HFFc6 (cell line): ENCODE measurements at places on chromosomes 2 and 18. TPM values are rescaled to one million over a fixed set of nuclear protein-coding genes. Genes with fewer than 3 reads are reported as not detected.
A peak's percentile ranks its signal among the peaks of the same experiment; 100 is the strongest.

GRCh38 chr2:98897746-98898145 lies 38.3 kb downstream of the CRACDL start:
- DNase-seq = no peak

GRCh38 chr18:60585670-60586069 lies 213.1 kb upstream of the MC4R start:
- DNase-seq = no peak

SPEG gene
- 79.4 to 89.5 TPM (median 85.7 TPM) in 3 replicates for total RNA-seq

GRCh38 chr2:68837861-68838341 lies 33.3 kb downstream of the BMP10 start:
- no peak for DNase-seq

GRCh38 chr2:8368463-8368862 lies 313.4 kb upstream of the ID2 start:
- DNase-seq = no peak

- DNase-seq = no peak
These were observed 1.1 kb downstream of the GREB1 start for GRCh38 chr2:11534746-11535484.

UGT1A8 gene
- total RNA-seq = not detected in 3 replicates

- no peak for DNase-seq
These were observed 316.0 kb downstream of the SOX11 start for GRCh38 chr2:6008186-6008585.

DNA sequence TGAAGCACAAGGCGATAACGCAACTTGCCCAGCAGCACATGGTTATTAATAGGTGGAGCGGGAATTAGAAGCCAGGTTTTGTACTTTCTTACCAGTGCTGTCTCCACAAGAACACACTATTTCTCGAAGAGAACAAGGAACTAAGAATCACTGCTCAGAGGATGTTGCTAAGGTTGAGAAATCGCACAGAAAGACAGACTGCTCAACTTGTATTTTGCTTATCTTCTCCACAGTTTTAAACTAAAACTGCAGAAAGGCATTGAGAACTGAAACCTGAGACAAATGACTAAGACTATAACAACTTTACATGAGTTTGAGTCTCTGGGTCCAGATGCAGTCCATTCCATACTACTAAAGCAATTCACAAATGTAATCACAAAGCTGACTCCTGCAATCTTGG lies 6.2 kb downstream of the PRKD3 start:
- peak; percentile 46 for DNase-seq

RPS27A gene
- 871 to 878 TPM (median 872 TPM) in 3 replicates for total RNA-seq

DNA sequence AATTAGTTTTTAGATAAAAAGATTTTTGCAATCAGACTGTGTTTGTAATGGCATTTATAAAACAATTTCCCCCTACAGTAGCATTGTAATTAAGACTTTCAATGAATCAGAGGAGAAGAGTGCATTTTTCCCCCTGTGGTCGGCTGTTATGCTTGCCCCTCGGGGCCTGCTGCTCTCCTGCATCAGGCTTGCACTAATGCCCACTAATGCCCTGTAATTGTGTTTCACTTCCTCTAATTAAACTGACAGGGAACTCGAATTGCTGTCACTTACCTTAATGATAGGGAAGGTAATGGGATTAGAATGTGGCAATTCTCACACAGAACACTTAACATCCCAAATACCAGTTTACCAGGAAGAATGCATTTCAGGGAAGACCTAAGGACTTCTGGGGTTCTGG lies 61.2 kb upstream of the LRRTM1 start:
- DNase-seq = no peak

DNA sequence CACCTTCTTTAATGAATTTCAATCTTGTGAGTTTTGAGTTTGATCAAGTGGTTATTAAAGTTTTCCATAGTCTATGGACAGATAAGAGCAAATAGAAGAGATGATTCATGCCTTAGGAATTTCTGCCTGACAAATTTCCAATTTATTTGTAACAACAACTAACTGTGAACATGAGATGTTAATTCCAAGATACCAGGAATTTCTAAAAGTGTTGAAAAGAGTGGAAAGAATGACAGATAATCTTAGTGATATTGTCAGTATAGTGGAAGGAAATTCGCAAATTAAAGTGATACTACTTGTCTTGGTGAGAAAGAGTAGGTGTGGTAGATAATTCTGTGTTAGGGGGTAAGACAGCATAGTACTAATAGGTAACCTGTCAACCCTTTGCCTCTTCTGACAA lies 82.4 kb downstream of the AGPS start:
- peak; percentile 29 for DNase-seq

- DNase-seq = no peak
These were observed 69.7 kb downstream of the TPO start for GRCh38 chr2:1482981-1483380.

- DNase-seq = no peak
These were observed 253.4 kb downstream of the TMX3 start for GRCh38 chr18:68461481-68462018.

DNA sequence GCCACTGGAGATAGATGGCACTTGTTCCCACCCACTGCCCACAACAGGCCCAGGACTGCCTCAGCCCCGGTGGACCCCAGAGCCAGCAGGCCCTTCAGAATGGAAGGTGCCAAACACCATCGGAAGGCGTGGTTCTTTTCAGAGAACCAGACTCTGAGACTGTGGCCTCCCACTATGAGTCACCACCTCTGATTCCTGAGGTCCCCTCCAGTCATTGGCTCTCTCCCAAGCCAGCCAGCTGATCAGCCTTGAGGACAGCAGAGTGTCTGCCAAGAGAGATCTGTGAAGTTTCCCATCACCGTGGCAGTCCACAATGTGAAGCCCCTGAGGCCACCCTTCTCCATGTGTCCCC lies 10.4 kb upstream of the MAP3K2 start:
- DNase-seq = peak; percentile 91

TPO gene
- not detected in 3 replicates for total RNA-seq

DNA sequence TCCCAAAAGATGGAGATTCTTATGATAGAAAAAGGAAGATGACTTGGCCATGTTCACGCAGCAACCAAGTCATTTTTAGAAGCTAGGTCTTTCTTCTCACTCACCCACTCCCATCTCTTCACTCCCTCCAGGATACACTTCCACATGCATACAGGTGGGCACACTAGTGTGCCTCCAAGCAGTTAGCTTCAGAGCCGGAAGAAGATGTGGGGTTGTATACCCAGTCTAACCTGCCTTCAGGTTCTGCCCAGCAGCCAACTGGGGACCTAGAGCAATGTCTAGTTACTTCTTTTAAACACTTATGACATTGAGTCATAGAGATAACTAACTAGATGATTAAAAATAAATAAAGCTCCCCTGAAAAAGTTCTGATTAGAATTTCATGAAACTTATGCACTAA lies 21.8 kb upstream of the TANK start:
- DNase-seq = no peak

GRCh38 chr2:9939587-9940485 lies 11.7 kb upstream of the GRHL1 start:
- DNase-seq = no peak

IL1R1 gene
- 13.8 to 21.7 TPM (median 14.9 TPM) in 3 replicates for total RNA-seq

ACADL gene
- total RNA-seq = not detected in 3 replicates

UGT1A7 gene
- total RNA-seq = not detected in 3 replicates

DNA sequence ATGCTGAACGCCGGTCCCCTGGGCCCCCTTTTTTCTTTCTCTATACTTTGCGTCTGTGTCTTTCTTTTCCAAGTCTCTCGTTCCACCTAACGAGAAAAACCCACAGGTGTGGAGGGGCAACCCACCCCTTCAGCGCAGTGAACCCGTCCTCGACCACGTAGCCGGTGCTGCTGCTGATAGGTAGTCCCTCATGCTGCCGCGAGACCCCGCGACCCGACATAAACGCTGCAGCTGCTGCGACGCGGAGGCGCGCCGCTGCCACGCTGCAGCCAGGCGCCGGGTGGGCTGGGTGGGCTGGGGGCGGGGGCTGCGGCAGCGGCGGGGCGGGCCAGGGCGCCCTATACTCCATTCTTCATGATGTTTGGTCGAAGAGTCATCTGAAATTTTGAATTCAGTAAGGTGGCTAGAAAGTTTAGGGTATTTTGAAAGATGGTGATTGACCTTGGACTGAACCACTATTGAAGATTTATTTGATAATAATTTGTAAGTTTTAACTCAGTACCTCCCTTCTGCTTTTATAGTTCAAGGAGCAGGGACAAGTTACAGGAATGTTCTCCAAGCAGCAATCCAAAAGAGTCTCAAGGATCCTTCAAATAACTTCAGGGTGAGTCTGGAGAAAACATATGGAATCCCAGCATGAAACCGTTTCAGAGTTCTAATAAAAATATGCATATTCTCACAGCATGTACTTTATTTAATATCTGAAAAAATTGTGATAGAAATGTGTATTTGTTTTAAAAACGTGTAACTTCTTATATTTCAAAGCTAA lies 24.1 kb downstream of the CFLAR start:
- DNase-seq = no peak

DNA sequence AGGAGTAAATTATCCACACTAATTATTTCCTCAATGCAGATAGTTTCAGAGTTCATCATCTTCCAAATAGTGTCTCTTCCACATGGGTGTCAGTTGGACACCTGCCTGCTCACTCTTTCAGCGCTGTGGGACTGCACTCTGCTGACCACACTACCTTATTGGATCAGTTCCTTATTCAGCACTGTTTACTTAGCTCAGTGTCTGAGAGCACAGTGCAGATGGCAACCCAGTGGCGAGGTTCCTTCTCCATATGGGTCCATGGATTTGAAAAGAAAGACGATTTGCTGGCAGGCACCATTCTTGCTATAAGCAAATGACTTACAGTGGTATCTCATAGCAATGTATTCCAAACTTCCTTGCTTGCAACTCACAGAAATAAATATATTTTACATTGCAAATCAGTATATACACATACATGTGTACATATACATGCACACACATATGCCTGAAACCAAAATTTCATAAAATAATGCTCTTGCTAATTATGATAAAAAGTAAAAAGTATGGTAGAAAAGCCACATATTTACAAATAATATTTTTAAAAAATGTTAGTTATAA lies 354.8 kb downstream of the INSIG2 start:
- DNase-seq = no peak

AGXT gene
- not detected in 3 replicates for total RNA-seq
